Stimulated activated CD4-positive, alpha-beta T cell treated with anti-CD3 and anti-CD28 coated beads, Interleukin-1b, Interleukin-23, amount 100 ng/mL, for 1 hour (primary cell): ENCODE measurements at places on chromosomes 5 and 9.

DNA sequence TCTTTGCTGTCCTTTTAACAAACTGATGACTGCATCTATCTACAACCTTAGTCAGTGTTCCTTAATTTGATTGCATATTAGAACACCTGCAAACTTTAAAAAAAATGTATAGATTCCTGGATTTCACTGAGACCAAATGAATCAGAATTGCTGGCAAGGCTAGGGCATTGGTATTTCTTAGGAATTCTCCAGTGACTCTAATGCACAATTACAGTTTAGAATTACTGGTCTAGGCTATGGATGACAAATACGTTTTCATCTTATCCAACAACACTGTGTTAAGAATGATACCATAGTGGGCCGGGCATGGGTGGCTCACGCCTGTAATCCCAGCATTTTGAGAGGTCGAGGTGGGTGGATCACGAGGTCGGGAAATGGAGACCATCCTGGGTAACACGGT lies 545.9 kb upstream of the RIOK2 start:
- DNase-seq, result no peak

- DNase-seq, result no peak
Measured at GRCh38 chr9:93071464-93071863, 13.0 kb downstream of the SUSD3 start.

DNA sequence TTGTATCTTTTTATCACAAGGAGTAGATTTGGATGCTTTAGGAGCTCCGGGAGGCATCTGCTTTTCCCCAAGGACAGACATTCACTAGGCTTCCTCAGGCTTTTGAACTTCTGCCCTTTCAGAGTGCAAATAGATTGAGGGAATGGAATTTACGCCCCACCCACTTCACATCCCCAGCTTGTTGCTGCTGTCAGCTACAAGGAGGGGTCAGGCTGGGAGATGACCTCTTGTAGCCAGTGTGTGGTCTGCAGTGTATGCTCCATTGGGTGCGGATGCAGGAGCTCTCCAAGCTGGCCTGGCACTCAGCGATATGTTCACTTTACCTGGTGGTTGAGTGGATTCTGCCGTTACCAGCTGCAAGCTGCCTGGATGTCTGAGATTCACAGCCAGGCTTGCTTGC lies 6.4 kb downstream of the TNFSF15 start:
- no peak for DNase-seq

GRCh38 chr5:149063017-149063687 lies at the start of gene SH3TC2:
Gene SH3TC2, minus strand, starts transcription at chr5:149063062. Its CDS starts 40 bp downstream, at chr5:149063022.
- no peak for DNase-seq

GRCh38 chr5:44887722-44888121 lies 79.0 kb downstream of the MRPS30 start:
- no peak for DNase-seq

GRCh38 chr9:138112791-138113600 lies 235.4 kb downstream of the CACNA1B start:
- DNase-seq, result no peak

DNA sequence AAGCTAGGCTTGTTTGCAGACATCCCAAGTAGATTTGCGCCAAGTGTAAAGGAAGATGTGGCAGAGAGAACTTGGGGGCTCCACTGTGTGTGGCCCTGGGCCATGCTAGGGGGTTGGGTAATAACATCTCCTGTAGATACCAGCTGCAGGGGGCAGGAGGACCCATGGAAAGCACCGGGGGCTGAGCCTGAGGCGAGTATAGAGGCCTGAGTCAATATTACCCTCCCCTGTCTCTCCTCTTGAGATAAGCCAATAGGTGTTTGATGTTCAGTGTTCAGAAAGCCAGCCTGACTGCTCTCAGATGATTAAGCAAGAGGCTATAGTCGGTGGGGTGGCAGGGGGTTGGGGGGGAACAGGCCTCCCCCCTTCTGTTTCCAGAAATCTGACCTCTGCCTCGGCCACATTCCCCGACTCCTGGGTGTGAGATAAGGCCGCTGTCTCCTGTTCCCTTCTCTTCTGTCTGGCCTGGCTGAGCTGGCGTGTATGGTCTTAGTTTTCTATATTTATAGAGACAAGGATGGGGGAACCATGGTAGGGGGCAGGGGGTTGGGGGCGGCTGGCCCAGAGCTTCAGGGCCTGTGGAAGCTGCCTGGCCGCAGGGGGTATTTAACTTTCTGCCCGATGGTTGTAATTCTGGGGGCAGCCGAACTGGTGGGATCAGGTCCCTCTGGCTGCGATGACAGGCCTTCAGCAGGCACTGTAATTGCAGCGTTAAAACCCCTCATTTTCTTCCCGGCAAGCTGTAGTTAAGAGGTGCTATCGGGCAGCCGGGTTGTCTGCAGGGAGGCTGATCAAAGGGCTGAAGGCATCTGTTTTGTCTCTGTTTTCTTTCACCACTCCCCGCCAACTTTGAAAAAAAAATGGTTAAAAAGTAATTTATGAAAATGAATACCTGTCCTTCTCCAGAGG lies 292.0 kb downstream of the NSG2 start:
- DNase-seq, result no peak

DNA sequence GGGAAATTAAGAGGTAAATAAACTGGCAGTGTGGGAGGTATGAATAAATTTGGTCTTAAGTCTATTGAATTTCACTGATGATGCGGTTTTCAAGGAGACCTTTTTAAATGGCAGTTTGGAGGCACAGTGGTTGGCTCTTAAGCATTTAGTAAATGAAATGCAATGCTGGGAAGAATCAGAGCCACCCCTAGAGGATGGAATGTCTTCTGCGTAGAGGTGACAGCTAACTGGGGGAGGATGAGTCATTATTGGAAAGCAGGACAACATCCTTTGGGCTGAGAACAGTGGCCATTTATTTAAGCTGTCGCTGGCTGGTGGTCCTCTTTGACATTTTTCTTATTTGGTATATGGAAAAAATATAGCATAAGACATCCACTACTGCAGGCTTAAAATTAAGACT lies 163.2 kb downstream of the SH3GL2 start:
- DNase-seq, result no peak

DNA sequence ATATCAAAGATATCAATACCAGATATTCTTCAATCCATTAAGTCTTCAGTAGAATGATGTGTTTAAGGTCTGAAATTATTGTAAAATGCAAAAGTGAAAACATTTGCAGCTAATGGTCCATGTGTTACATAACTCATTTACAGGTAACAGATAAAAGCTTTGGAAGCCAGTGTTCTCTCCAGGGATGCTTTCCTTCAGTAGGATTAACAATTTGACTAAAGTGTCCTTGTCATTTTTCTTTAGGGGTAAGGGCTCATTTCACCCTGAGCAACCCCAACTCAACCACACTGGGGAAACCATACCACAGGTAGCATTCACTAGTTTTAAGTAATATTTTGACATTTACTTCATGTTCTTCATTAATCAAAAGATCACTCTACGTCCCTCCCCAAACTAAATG lies 12.9 kb downstream of the HNRNPK start:
- DNase-seq, result no peak

DNA sequence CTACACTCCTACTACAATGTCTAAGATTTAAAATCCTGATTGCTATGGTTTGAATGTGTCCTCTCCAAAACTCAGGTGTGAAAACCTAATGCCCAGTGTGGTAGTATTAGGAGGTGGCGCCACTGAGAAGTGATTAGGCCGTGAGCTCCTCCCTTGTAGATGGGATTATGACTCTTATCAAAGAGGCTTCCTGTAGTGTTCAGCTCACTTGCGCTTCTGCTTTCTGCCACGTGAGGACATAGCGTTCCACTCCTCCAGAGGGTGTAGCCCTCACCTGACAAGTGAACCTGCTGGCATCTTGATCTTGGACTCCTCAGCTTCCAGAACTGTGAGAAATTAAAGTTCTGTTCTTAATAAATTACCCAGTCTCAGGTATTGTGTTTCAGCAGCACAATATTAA lies 33.0 kb upstream of the WHRN start:
- DNase-seq, result no peak

- DNase-seq, result no peak
Measured at GRCh38 chr9:120440791-120441190, 139.2 kb downstream of the CDK5RAP2 start.

GRCh38 chr5:176565760-176566288 lies 16.7 kb downstream of the CDHR2 start:
- no peak for DNase-seq
